ENCODE measurements at places on chromosomes 7 and 10.
A peak's percentile ranks its signal among the peaks of the same experiment; 100 is the strongest.

- no peak for DNase-seq
These were observed 305.8 kb downstream of the PLXNA4 start for GRCh38 chr7:132270517-132270916.

DNA sequence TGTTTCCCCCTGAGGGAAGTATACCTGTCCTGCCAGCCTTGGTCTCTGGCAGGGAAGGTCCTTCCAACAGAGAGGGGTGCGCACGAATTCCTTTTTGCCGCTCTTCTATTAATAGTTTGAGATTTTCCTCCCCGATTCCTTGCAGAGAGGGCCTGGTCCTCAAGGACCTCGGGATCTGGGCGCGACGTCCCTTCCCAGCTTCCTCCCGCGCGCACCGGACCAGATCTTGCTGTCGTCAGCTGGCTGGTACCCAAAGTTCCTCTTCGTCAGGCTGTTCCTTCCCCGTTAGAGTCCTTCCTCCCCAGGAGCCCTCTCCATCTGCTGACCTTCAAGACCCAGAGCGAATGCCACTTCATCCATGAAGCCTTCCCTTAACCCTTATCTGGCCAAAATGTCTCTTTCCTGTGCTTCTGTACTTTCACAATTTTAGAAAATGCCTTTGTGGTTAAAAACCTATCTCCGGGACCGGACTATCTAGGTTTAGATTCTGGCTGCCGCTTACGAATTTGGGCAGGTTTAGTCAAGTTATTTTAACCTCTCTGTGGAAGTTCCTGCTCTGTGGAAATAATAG lies 851 bp upstream of the GOT1 start:
- DNase-seq = no peak

DNA sequence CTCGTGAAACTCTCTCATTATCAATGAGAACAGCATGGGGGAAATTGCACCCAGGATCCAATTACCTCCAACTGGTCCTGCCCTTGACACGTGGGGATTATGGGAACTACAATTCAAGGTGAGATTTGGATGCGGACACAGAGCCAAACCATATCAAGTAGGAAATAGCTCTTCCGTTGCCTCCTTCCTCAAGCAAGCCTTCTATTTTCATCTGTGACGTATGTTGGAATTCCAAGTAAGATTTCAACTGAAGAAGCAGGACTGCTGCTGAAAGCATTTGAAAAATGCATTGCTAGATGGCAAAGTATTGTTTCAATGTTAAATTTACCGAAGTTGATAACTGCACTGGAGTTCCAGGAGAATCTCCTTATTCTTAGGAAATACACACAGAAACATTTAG lies 178.1 kb upstream of the GALNT17 start:
- DNase-seq = no peak

DNA sequence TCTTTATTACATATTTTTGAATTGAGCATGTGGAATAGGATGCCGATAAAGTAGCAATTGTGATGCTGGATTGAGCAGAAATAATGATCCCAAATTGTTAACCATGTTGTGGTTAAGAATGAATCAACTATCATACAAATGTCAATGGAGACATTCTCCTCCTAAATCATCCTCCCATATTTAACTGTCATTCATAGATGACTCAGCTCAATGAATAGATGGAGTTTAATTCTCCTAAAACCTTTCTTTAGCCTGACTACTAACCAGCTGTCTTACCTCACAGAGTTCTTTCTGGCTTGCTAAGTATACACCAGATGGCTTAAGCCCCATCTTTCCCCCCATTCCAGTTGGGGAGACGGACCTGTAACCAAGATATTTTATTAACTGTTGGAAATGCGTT lies 23.4 kb upstream of the NPS start:
- DNase-seq = no peak

DNA sequence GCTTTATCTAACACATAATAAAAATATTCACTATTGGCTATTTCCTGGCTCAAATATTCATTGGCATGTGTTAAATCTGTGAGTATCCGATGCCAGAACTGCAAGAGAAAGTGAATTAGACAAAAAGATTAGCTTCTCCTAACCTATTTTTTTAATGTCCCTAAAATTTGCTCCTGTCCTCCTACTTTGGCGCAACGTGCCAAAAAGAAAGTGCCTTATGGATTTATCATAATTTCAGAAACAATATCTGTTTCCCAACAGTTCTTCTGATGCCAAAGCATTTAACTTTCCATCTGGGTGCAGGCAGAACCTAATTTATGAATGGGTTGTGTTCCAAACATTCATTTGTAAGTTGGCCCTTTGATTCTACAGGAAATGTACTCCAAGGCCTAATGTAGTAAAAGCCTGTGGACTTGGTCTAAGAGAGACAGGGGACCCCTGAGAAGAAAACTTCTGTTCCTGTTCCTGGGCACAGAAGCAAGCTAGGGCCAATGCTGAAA lies 15.4 kb downstream of the PIP4K2A start:
- DNase-seq = no peak

GRCh38 chr7:910441-910861 lies 34.1 kb downstream of the GET4 start:
- DNase-seq = no peak

- no peak for DNase-seq
These were observed 330.0 kb downstream of the RNLS start for GRCh38 chr10:88253128-88253527.

DNA sequence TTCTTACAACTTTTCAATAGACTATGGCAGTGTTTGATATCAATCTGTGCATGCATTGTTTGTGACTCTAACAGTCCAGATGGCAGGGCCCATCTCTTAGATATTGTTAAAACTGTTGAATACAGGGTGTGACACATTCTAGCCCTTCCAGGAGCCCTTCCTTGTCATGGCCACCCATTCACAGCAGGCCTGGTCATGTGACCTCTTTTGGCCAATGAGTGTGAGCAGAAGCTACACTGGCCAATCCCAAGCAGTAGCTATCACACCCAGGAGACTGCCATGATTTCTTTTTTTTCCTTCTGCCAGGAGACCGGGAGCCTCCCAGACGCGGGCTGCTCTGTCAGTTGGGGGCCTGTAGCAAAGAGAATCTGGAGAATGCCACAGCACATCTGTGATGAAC lies 655.4 kb upstream of the MKI67 start:
- no peak for DNase-seq

- no peak for DNase-seq
These were observed 38.1 kb upstream of the HBP1 start for GRCh38 chr7:107130487-107131220.

DNA sequence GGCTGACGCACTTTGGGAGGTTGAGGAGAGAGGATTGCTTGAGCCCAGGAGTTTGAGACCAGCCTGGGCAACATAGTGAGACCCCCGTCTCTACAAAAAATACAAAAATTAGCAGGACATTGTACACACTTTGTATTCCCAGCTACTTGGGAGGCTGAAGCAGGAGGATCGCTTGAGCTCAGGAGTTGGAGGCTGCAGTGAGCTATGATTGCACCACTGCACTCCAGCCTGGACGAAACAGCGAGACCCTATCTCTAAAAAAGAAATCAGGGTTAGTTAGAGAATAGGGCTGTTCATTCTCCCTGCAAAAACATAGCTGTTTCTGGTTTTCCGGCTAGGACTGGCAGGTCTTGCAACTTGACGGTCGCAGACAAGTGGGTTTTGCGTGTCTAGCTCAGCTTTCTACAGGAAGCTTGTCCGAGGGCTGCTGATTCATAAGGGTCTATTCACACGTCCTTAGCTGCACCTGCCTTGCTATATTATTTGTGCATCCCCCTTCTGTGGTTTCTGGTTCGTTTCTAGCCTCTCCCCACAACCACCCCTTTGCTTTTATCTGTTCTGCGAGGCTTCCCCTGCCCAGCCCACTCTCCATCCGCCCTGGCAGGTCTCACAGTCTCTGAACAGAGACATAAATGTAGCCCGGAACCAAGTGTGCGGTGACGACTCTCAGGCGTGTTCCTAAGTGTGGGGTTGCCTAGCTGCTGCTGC lies 10.7 kb downstream of the AMZ1 start:
- peak; percentile 74 for DNase-seq

DNA sequence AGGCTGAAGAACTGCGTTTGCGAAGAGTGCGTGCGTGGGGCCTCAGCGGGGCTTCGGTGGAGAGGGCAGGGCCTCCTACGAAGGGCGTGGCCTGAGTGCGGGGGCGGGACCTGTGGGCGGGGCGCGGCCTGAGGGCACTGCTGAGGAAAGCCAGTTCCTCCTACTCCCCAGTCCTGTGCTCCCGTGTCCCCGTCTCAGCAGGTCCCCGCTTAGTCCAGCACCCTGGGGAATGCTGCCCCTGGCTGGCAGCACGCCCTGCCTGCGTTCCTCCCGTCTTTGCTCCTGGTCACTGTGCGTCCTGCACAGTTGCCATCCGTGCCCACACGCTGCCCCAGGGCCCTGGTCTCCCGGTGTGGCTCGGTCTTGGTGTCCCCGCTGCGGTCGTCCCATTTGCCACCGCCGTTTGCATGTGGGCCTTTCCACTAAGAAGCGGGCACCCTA lies 177.1 kb downstream of the ZNF248 start:
- DNase-seq = no peak

DNA sequence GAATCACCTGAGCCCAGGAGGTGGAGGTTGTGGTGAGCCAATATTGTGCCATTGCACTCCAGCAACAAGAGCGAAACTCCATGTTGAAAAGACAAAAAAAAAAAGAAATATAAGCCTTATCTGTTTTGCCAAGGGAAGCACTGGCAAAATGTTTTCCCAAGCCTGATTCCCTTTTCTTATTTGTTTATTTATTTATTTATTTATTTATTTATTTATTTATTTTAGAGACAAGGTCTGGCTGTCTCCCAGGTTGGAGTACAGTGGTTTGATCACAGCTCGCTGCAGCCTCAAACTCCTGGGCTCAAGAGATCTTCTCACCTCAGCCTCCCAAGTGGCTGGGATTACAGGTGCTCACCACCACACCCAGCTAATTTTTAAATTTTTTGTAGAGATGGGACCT lies 44.2 kb downstream of the SVOPL start:
- DNase-seq = no peak

DNA sequence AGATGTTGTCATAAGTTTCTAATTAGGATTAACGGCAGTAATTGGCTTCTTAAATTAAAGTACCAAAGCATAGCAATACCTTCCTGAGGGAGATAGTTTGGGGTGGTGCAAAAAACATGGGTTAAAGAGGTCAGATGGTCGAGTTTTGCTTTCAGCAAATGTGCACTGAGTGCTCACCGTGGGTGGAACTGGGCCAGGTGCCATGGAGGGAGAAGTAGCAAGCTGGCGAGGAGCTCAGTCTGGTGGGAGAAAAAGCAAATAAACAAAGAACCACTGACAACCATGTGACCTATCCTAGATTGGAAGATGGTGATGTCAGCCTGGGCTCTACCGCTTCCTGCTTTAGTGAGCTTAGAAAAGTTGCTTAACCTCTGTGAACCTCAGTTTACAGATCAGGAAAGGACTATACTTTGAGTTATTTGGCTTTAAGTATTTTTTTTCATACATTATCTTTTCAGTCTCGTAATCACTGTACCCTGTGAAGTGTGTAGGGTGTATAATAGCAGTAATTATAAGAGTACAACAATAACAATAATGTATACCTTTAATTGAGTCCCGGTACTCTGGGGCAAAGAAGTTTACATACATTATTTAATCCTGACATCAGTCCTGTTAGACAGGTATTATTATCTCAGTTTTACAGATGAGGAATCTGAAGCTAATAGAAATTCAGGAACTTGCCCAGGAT lies 69.0 kb upstream of the PDCD4 start:
- DNase-seq = peak; percentile 45

DNA sequence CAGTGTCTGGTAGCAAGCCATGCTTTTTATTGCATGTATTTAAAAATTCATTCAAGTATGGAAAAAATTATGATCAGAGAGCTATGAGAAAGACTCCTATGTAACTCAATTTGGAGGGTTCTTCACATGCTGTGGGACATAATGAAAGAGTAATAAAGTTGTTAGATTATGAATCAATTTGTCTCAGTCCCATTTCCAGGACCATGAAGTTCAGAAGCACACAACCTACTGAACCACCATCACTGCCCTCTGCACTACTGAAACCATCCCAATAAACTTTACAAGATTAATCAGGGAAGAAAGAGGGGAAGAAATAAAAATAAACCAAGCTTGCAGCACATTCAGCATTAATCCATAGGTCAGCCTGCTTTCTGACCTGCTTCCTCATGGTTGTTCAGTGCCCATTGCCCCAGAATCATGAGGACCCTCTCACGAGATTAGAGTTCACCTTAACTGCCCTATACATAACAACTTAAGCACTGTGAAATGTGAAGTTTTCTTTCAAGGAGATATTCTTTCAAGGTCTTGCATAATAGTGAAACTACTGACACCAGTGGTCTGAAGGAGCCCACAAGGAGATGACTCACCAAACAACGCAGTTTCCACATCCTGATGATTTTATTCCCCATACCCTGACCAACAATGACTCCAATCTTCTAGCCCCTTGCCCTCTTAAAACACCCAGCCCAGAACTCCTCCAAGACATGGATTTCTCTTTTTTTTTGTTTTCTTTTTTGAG lies 171.5 kb upstream of the ADCY1 start:
- DNase-seq = no peak

DNA sequence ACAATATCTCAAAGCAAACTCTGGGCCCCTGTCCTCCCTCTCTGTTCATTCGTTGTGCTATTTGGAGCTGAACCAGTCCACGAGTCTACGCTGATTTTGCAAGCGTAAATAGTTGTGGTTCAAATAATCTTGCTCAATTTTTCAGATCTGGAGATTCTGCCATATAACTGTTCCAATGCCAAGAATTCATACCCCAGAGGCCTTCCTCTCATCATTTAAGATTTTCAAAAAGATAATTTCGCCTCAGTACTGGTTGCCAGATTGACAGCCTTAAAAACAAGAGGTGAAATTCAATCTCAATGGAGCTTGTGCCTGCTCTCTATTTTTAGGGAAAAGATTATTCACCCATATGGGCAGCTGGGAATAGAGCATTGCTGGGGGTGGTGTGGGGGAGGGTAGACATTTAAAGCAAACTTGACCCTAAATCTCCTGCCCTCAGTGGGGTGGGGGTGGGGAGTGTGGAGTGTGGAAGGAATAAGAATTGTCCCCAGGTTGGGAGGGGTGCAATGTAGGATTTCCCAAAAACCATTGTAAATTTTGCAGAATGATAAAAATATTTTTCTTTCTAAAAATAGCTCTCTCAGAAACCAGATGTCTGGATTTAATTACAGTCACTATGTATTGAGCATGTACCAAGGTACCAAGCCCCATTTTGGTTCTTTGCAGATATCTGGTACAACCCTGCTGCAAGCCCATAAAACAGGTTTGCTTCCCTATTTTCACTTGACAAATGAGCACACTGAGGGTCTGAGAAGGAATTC lies 104.7 kb upstream of the EEPD1 start:
- DNase-seq = no peak

GRCh38 chr10:80545258-80545881 lies 7.7 kb downstream of the SH2D4B start:
- no peak for DNase-seq

GRCh38 chr7:73703757-73704639 lies 15.5 kb downstream of the STX1A start:
- DNase-seq = peak; percentile 61
